ENCODE measurements at places on chromosomes 5 and 9.

- DNase-seq = peak; percentile 88
Observed at GRCh38 chr9:99184475-99185347, 37.0 kb downstream of the ALG2 start.

- no peak for DNase-seq
Observed at GRCh38 chr5:58458743-58459145, 1.1 kb downstream of the PLK2 start.

DNA sequence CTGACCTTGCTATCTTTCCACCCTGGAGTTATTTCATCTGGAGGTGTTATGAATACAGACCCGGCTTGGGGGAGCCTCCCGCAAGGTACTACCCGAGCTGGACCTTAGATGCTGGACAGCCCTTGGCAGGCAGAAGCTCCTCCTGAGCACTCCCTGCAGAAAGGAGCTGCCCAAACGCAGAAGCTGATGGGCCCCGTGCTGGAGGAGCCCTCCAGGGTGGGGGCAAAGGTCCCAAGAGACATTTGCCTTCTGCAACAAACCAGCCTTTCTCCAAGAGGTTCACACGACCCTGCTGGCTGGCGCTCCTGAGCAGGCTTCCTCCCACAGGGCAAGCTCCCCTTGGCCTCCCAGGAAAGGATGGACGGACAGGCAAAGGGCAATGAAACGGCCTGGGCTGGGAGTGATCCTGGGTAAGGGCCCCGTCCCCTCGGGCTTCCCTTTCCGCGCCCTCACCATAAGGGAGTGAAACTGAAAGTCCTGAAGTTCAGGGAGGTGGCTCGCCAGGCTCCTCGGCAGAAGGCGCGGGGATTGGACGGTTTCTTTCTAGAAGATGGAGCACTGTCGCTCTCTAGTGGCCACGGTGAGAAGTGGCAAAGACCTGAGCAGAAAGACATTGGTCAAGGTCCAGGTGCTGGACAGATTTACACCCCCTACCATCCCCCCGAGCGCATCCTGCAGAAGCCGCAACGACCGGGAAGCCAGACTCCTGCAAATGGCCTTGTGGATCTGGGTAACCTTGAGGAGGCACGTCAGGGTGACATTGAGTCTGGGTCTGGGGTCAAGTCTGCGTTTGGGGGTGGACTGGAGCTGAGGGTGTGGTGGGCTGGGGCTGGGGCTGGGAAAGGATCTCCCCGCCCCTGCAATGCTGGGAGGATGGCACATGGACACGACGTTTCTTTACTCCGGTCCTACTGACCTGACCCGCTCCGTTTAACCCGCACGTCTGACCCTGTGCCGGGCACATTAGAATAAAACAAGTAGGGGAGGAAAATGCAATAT is 56.4 kb downstream of the NEURL1B start:
- peak; percentile 94 for DNase-seq

- DNase-seq = no peak
Observed at GRCh38 chr5:53631251-53631650, 70.8 kb downstream of the NDUFS4 start.

DNA sequence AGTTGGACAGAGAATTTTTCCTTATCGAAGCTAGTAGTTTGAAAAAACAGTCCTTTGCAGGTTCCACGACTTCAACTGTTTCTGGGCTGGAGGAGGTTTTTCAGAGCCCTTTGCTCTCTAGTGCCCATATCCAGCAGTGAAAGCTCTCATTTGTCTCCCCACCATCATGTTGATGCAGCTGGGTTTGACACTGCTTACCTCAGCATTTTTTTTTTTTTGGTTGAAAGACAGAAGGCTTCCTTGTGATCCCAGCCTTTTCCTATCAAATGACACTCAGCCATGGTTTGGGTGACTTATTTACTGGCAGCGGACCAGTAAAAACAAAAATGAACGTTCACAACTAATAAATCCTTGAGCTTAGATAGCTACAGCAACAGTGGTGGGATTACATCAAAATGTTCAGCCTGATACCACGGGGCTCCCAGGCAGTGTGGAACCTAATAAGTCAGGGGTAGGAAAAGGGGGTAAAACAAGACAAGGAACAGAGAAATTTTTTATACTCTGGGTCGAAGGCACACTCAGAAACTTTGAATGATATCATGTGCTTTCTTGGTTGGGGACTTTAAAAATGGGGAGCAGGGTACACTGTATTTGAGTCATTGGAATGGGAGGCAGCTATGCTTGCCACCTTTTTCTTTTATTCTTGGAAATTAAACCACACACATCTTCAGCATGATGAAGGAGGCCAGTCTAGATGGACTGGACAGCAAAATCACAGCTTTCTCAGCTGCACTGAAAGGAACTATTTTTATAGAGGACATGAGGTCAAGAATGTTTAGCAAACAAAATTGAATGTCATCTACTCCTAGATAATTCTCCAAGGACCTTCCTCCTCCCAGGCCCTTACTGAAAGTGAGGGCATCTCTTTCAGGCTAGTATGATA is 308.9 kb upstream of the MPDZ start:
- no peak for DNase-seq

GRCh38 chr5:180367300-180367699 is 14.2 kb upstream of the GFPT2 start:
- no peak for DNase-seq

- no peak for DNase-seq
Observed at GRCh38 chr9:88523056-88523455, 11.9 kb upstream of the NXNL2 start.

DNA sequence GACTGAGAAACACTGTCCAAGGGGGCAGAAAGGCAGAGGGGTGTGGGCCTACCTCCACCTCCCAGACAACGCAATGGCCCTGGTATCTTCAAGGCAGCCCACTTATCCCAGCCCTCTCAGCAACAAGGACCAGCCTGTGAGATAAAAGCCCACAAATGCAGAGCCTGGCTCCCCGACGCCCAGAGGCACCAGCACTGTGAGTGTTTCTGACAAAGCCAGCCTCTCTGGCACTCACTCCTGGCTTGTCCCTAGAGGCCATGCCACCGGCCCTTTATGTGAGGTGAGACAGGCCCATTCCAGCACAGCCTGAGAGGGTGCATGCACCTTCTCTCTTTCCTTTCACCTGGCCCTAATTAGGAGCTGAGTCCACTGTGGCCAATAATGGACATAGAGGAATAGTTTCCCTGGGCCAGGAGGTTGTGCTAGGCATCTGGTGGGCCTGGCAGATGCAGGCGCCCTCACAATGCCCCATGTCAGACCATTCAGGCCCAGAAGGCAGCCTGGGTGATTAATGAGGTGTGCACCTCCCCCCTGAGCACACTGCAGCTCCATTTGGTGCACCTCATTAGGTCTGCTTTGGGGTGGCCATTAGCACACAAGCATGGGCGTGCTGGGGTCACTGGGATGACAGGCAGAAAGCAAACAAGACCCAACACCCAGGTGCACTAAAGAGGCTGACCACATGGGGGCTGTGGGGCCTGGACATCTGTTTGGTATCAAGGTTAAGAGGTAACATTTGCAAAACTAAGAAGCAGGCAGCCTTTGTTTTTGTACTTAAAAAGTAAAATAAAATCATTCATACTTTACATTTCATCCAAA is 176.0 kb downstream of the MED10 start:
- no peak for DNase-seq

DNA sequence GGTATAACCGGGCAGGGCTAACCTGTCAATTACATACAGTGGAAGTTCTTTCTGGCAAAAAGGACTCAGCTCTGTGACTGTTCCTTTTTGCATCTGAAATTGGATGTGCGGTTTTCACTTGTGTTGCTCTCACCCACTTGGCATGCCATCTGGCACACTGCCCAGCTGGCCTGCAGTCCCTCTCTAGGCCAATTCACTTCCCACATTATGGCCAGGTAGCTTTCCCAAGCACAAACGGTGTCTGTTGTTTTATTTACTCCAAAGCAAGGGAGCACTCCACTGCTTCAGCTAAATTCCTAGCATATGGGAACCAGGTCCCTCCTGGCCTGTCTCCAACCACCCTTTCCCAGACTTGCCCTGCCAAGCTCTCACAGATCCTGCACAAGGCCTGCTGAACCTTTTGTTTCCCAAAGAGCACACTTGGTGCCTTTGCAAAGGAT is 132.5 kb downstream of the SEMA6A start:
- no peak for DNase-seq

DNA sequence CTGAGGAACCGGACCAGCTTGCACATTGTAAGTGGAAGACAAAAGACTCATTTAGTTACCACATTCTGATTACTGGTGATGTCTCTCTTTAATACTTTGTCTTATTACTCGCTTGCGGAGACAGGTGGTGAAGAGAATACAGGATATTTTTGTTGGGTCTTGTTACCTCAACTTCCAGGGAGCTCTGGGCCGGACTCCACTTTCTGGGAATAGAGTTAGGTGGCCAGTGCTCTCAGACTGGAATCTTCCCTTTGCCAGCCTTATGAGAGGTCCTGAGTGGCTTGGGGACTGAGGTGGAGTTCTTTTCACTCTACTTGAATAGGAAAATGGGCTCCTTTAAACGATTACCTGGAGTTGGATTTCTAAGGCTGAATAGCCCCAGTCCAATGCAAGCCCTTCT is 33.3 kb upstream of the SPRY4 start:
- DNase-seq = no peak

GRCh38 chr9:116345817-116346216 is 192.2 kb downstream of the PAPPA start:
- DNase-seq = no peak

DNA sequence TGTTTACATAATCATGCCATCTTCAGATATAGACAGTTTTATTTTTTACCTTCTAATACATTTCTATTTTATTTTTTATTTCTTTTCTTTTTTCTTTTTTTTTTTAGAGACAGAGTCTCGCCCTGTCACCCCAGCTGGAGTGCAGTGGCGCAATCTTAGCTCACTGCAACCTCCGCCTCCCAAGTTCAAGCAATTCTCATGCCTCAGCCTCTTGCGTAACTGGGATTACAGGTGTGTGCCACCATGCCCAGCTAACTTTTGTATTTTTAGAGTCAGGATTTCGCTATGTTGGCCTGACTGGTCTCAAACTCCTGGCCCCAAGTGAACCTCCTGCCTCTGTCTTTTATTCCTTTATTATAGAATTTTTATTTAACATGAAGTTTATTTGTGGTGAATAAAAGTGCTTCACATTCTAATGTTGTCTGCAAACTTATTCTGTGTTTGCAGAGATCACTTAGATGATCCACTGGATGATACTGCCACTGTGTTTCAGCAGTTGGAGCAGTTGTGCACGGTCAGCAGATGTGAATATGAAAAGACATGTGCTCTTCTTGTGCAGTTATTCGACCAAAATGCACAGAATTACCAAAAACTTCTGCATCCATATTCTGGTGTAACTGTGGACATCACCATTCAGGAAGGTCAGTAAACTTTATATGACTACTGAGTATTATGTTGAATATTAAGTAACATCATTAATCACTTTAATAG is 62.2 kb downstream of the RANBP17 start:
- no peak for DNase-seq

DNA sequence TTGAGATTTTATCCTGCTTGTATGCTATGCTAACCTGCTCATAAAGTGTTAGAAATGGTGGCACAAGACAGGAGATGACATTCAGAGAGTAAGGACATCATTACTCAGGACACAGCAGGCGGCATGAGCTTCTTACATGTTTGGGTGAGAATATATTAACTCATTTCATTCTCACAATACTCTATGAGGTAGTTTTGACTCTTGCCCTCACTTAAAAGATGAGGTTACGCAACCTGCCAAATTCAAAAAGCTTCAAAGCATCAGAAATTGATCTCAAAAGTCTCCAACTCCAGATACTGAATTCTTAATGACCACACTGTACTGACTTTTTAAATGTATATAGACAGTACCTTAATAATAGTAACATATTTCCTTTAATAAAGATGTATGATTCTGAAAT is 60.8 kb downstream of the CDH18 start:
- DNase-seq = no peak

DNA sequence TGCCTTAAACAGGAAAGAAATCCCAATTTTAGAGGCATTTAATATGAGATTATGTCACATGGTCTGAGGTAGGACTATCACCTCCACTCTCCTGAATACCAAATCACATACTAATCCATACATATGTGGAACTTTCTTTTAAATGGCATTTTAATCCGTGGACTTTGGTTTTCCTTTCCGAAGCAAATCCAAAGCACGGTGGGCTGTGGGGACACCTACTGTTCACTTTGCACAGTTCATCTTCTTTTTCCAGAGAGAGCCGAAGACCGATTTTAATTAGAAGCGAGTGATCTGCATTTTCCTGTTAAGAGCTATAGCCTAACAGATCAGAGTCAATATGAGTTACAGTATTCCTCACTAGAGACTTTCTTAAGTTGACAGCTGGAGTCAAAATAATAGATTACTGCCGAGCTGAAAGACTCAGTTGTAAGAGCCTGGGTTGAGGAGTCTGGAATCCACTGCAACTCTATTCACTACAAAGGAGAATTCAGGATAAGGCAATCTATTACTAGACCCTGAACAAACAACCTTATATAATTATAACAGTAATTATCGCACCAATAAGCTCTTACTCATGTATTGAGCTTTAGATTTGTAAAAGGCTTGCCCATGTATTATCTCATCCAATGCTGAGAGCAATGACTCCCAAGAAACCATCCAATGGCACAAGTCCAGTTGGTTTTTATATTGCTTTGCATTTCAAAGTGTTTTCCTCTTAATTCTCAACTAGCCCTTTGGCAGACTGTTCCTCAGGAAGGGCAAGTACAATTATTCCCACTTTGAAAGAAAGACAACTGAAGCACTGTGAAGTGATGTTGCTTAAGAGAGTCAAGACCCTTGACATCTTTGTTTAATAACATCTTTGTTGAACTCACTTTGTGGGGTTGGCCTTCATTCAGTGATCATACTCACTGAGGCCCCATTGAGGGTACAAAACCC is 144.7 kb downstream of the TRPM6 start:
- no peak for DNase-seq

GRCh38 chr5:39811381-39811780 is 386.6 kb upstream of the DAB2 start:
- DNase-seq = no peak

DNA sequence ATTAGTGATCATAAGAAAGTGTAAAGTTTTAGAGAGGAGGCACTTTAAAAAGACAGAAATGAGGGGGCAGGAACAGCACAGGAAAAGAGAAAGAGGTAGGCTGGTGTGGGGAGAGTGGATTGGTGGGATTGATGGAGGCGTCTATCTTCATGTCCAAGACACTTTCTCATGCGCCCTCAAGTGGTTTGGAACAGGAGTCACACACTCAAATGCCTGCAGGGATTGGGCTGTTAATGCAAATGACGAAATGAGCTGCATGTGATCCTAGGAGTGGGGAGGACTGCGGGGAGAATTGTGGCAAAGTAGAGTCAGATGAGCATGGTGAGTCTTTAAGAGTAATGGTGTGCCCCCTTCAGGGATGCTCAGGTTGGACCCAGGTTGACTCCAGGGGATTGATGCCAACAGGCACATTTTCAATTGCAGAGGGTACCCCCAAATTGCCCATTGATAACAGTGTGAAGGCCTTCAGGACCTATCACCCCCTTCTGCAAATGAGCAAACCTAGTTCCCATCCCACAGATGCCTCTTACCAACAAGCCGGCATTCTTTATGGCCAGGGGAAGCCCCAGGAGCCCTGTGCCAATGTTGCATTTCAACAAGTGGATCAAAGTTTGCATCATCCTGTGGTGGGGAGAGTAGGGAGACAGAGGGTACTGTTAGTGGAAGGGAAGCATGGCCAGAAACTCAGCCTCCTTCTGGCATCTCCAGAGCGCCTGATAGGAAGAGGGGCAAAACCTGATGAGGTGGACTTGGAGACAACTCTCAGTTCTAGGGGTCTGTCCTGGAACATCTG is 5.3 kb downstream of the SLC36A3 start:
- no peak for DNase-seq

- no peak for DNase-seq
Observed at GRCh38 chr9:70504834-70505233, 90.4 kb upstream of the KLF9 start.
